ENCODE measurements at places on chromosomes 2 and 18.
A peak's percentile ranks its signal among the peaks of the same experiment; 100 is the strongest.

GRCh38 chr2:233447506-233448219, 93.4 kb downstream of the DGKD start:
- no peak for DNase-seq

GRCh38 chr2:207180741-207181140, 15.0 kb upstream of the KLF7 start:
- DNase-seq = no peak

DNA sequence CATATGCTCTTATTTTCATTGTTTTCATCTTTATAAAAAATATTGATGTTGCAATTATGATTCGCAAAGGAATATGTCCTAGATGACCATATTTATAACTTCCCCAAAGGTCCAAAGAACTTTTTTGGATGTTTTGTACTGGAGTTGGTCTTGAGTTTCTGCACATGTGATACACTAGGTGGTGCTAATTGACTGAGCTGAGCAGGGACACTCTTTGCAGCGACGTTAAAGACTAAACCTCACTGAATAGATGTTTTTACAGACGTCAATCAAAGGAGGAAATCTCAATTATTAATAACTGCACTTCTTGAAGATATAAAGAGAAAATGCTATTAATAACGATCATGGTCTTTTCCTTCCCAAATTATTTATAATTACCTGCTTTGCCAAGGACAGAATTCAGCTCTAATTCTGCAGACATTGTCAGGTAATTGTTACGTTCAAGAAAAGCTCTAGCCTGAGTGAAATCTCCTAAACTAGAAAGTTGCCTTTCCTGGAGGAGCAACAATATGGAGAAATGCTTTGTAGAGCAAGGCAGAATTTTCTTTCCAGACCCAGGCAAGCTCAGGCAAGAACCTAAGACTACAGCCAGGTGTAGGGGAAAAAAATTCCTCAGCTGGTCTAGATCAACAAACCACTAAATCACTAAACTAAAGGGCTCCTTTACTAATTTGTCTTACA, 119.3 kb upstream of the RBBP8 start:
- no peak for DNase-seq

DNA sequence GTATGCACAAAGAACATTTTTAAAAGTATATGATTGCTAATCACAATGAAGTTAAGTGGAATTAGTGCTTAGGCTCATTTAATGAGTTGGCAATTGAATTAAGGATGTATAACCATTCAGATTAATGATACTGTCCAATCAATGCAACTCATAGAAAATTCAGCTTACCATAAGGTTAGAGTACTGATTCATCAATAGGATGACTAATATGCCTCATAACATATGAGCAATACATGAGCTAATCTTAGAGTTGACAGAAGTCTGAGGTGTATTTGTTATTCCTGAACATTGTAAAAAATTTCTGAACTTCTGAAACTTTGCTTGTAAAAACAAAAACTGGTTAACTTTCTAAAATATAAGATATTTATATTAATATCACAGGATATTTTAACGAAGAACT, 118.3 kb upstream of the NETO1 start:
- no peak for DNase-seq

GRCh38 chr2:45498661-45499550, 112.2 kb downstream of the SRBD1 start:
- no peak for DNase-seq

DNA sequence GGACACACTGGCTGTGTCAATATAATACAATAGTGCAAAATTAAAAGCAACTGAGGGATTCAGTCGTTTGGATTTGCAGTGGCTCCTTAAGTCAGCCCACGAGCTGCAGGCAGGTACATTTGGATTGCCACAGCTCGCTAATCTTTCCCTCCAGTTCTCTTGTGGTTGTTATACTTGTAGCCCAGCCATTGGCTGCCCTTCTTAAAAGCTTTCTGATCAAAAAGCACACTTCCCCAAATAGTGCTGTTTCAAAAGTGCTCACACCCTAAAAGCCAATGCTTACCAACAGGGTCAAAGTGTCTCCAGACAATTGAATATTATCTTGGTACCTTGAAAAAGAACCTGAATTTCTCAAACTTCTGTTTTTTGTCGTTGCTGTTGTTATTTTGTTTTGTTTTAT, 404.7 kb upstream of the FAM98A start:
- no peak for DNase-seq

DNA sequence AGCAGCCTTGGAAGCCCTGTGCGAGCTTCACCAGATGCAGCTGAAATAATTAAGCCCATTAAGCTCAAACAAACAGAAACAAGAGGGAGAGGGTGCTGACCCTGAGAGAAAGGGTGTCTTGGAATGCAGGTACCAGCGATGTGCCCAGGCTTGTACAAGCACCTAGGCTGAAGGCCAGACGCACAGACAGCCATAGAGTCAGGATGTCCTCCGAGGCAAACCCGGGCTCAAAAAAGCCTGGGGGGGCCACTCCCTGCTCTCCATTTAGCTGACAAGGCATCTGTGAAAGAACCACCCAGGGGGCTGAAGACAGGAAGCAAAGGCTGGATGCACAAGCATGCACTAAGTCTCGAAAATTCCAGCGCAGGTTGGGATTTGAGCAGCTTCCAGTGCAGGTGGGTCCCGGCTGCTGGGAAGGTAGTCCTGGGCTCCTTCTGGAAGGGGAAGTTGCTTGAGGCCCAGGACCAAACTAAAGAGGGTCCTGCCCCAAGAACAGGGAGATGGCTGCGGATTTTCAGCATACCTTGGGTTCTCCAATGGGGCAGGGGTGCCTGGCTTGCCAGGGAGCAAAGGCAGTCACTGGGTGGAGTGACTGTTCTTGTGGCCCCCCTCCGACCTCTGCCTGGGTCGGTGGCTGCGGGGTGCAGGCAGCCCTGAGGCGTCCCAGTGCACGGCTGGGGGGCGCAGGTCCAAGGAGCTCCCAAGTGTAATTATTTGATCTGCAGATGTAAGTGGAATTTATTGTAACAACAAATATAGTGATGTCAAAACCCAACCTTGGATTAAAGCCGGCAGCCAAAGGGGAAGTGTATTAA, 5.9 kb downstream of the GBX2 start:
- no peak for DNase-seq

DNA sequence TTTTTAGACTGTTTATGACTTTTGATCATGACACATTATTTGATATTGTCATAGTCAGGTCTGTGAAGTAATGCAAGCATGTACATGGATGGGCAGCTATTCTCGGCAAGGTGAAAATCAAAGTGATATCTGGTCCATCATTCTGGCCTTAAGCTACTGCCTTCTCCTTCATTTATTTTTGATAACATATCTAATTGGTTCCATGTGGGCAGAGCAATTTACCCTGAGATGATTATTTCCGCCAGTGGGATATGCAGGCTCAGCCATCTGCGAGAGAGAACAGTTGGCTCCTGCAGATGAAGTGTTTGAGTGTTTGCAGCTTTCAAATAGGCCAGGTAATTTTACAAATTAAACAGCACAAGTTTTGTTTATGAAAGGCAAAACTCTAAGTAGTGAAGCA, 116.4 kb downstream of the LYPD6 start:
- DNase-seq = no peak

- no peak for DNase-seq
Measured at GRCh38 chr2:43218155-43218701, 8.2 kb downstream of the ZFP36L2 start.

DNA sequence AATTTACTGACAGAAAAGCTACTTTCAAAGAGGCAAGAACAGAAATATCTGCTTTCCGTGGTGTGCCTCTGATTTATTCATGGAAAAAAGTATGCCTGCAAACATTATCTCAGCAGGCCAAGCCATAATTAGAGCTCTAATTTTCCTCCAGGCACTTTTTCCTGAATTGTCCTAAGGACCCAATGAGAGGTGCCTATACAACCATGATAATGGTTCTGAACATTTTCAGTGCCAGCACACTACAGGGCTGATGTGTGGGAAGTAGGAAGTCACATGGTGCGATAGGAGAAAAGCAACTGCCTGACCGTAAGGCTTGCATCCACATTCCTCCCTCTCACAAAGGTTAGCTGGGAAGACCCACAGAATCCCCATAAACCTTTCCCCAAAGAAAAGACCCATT, 45.9 kb upstream of the EGR4 start:
- no peak for DNase-seq

DNA sequence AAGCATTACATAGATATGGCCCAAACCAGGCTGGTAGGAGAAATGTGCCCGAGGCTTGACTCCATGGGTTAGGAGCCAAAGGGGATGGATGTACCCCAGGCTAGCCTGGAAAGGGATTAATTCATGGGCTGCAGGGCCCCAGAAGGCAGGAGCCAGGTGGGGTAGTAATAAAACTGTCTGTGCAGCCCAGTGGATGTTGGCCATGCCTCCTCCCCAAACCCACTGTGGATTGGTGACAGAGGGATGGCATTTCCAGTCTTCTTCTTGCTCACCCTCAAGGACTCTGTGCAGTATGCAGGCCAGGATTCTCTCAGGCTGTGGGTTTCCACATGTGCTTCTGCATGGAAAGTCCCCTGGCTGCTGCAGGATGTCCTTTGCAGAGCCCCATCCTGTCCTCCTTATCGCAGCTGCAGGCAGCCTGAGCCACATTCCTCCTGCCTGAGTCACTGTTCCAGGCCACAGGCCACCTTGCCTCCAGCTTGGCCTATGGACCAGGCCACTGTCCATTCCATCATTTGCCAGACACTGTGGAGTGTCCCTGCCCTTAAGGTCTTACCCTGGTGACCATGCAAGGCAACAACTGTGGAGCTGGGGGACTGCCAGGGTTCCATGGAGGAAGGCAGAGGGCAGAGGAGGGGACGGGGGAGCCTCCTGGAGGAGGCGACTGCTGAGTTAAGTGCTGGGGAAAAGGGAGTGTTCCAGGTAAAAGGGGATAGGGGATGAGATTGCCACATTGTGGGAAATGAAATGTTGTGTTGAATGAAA, 38.9 kb downstream of the INO80C start:
- DNase-seq = peak; percentile 14

DNA sequence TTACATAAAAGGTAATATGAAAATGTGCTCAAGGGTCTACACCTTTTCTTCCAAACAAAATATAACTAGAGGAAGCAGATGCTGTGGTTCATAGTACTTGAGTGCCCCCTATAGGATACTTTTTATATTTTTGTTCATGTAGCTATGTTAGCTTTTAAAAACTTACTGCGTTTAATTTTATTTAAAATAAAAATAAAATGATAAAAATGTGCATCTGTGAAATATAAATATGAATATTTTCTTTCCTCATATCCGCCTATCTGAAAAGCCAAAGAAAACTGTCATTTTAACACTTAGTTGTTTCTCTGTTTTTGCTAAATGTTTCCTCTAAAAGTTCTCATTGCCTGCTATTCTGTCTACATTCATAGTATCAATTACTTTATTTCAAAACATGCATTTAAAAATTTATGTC, 9.6 kb upstream of the LRP1B start:
- DNase-seq = no peak

Data from BJ (cell line).